Activated CD8-positive, alpha-beta T cell treated with anti-CD3 and anti-CD28 coated beads for 36 hours (primary cell): ENCODE measurements at places on chromosomes 4 and X.

DNA sequence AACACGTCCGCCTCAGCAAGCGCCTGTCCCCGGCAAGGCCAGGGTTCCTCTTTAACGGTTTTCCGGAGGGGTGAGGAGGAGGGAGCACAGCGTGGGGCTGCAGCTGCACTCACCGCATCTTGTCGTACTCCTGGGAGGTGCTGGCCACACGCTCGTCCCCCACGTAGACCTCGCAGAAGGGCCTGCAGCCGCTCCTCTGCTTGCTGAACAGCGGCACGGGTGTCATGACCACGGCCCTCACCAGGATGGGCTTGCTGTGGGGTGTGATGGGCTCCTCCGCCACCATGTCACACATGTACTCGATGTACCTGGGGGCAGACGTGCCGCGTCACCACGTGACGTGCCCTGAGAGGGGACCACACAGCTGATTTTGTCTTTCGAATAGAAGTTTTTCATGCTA lies 51.6 kb upstream of the CPLX1 start:
- H3K27me3 ChIP-seq: no peaks in the 10 kb centered on the region
- peak overlapping the region; percentile 43 for H3K27ac ChIP-seq
- H3K4me1 ChIP-seq: peaks cover 26% of the 10 kb centered on the region
- no peak for DNase-seq
- H3K4me3 ChIP-seq: no peak overlapping the region

DNA sequence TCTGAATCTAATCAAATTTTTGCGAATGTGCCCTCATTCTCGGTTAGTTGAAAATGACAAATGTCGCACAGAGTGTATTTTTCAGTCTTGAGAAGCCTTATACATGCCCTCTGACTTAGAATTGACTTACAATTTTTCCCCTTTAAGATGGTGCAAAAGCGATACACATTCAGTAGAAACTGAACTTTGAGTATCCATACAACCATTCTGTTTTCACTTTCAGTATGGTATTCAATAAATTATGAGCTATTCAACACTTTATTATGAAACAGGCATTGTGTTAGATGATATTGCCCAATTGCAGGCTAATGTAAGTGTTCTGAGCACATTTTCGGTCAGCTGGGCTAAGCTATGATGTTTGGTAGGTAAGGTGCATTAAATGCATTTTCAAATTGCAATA lies 43.4 kb downstream of the SLC9A7 start:
- no peak overlapping the region for H3K4me3 ChIP-seq
- H3K36me3 ChIP-seq: peaks cover 5% of the 10 kb centered on the region
- no peak overlapping the region for H3K27ac ChIP-seq
- DNase-seq: no peak
- H3K27me3 ChIP-seq: no peaks in the 10 kb centered on the region
- peaks cover 55% of the 10 kb centered on the region for H3K4me1 ChIP-seq

- no peaks in the 10 kb centered on the region for H3K36me3 ChIP-seq
- H3K4me1 ChIP-seq: no peaks in the 10 kb centered on the region
- H3K4me3 ChIP-seq: no peak overlapping the region
- peaks cover 4% of the 10 kb centered on the region for H3K27me3 ChIP-seq
Observed at GRCh38 chr4:10204401-10205058, 87.9 kb upstream of the WDR1 start.

DNA sequence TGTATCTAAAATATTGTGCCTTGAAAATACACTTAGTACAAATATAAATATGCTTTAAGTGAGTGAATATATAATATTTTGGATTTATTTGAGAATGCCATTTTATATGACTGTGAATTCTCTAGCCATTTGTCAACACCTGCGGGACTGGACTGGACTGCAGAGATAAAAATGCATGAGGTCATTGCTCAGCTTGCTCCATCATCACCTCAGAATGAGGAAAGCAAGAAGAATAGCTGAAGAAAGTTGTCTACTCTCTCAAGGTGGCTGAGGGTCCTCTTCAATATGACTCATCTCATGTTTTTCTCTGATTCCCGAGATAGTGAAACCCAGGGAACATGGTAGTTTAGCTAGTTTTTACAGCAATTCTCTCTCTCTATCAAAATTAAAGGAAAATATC lies 732.5 kb upstream of the AGA start:
- no peak overlapping the region for H3K4me3 ChIP-seq
- H3K4me1 ChIP-seq: no peaks in the 10 kb centered on the region
- H3K27me3 ChIP-seq: no peaks in the 10 kb centered on the region
- no peak for DNase-seq
- no peaks in the 10 kb centered on the region for H3K36me3 ChIP-seq

DNA sequence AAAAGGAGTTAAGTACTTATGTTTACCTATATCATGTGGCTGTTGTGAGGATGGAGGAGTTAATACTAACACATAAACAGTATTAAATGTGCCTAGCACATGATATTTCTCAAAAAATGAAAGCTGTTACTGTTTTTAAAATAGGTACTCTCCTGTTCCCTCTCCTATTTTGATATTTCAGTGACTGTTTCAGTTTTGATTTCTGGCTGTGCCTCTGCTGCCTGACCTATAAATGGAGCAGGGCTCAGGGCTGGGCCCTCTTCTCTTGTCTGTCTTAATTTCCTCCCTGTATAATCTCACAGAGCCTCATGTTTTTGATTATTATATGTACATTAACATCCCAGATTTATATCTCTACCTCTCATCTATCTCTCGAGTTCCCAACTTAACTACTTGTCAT lies 93.3 kb downstream of the UGT8 start:
- DNase-seq: no peak
- H3K36me3 ChIP-seq: no peaks in the 10 kb centered on the region
- peaks cover 7% of the 10 kb centered on the region for H3K27me3 ChIP-seq
- no peak overlapping the region for H3K27ac ChIP-seq
- H3K4me3 ChIP-seq: no peak overlapping the region

DNA sequence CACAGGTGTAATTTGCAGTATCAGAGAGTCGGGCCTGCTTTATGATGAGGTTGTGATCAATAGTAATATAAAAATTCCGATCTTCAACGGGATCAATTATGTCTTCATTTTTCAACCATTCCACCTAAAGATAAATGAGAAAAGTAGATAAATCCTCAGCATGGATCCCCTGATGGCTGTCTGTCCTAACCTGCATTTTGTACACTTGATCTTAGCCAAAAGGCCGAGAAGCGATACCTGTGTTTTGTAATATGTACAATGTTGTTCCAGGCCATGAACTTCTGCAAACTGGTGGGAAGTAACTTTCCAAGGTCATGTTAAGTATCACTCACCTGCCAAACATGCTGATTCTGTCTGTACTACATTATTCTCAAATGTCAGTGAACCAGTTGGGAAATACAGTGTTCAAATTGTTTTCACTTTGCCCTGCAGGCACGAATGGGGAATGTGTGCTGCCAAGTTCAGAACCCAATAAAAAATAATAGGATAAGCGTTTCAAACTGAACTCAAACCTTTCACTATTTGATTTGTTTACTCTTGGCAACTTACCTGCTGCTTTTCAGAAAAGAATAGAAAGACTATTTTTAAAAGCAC lies 298.1 kb downstream of the UNC5C start:
- DNase-seq: no peak
- no peak overlapping the region for H3K27ac ChIP-seq
- H3K27me3 ChIP-seq: no peaks in the 10 kb centered on the region
- peaks cover 12% of the 10 kb centered on the region for H3K4me1 ChIP-seq
- H3K4me3 ChIP-seq: no peak overlapping the region
- H3K36me3 ChIP-seq: no peaks in the 10 kb centered on the region

DNA sequence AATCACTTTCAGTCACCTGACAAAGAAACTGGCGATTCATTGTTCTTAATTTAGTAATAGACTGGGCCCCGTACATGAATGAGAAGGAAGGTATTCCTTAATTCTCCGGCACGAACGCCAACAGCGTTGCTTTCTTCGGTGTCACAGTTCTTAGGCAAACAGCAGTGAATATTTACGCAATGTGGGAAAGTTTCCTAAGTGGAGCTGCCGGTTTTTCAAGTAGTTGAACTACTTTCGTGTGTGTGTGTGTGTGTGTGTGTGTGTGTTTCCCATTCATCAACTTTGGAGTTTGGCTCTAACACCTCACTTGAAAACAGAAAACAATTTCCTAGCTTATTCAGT lies 651 bp downstream of the NXT2 start:
- H3K27me3 ChIP-seq: peaks cover 4% of the 10 kb centered on the region
- no peak for DNase-seq
- H3K4me3 ChIP-seq: peak overlapping the region; percentile 93
- H3K27ac ChIP-seq: peak overlapping the region; percentile 99
- no peaks in the 10 kb centered on the region for H3K36me3 ChIP-seq

GRCh38 chr4:87220094-87220822 lies at the start of gene KLHL8:
TSS of gene KLHL8 (minus strand) at chr4:87220618. CDS start at chr4:87195539, 25,079 bp downstream.
- peak; percentile 87 for DNase-seq
- H3K4me3 ChIP-seq: peak within 1 kb of the TSS; percentile 91
- no peaks in the 10 kb centered on the region for H3K27me3 ChIP-seq
- peaks cover 17% of the 10 kb centered on the region for H3K4me1 ChIP-seq
- H3K36me3 ChIP-seq: peaks cover 3% of the 10 kb centered on the region

DNA sequence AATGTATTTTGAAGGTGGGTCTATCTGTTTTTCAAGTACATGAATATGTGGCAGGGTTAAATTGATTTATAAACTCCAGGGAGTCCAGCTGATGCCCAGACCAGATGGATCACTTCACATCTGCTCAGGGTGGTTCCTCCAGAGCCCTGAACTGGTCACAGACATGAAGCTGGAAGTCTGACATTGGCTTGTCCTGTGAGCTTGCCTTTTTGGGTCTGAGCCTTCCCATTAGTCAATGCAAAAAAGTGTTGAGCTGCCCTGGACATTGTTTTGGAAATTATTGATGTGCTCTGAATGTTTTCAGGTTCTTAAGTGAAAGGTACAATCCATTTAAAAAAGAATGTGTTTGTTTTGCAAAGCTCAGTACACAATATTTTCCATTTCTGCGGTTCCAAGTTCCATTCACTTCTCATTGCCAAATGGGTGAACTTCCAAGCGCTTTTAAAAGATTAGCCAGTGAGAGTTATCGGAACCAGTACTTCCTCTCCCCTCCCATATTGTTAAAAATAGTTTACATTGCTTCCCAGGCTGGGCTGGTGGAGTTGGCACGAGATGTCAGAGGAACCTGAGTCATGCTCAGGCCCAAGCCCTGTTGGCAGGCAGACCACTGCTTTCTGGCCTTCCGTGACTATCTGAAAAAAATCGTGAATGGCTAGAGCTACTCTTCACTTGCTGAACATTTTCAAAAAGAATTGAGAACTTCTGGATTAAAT lies 52.1 kb downstream of the PDGFRA start:
- no peak for DNase-seq
- no peak overlapping the region for H3K4me3 ChIP-seq
- H3K27ac ChIP-seq: no peak overlapping the region

GRCh38 chrX:12145402-12145801 lies 7.1 kb downstream of the FRMPD4 start:
- no peaks in the 10 kb centered on the region for H3K36me3 ChIP-seq
- H3K4me1 ChIP-seq: no peaks in the 10 kb centered on the region
- H3K27ac ChIP-seq: no peak overlapping the region
- H3K27me3 ChIP-seq: no peaks in the 10 kb centered on the region

- no peaks in the 10 kb centered on the region for H3K4me1 ChIP-seq
- no peaks in the 10 kb centered on the region for H3K27me3 ChIP-seq
- no peak overlapping the region for H3K4me3 ChIP-seq
- H3K36me3 ChIP-seq: peaks cover 3% of the 10 kb centered on the region
- DNase-seq: no peak
Observed at GRCh38 chr4:953574-953915, 19.8 kb downstream of the DGKQ start.

DNA sequence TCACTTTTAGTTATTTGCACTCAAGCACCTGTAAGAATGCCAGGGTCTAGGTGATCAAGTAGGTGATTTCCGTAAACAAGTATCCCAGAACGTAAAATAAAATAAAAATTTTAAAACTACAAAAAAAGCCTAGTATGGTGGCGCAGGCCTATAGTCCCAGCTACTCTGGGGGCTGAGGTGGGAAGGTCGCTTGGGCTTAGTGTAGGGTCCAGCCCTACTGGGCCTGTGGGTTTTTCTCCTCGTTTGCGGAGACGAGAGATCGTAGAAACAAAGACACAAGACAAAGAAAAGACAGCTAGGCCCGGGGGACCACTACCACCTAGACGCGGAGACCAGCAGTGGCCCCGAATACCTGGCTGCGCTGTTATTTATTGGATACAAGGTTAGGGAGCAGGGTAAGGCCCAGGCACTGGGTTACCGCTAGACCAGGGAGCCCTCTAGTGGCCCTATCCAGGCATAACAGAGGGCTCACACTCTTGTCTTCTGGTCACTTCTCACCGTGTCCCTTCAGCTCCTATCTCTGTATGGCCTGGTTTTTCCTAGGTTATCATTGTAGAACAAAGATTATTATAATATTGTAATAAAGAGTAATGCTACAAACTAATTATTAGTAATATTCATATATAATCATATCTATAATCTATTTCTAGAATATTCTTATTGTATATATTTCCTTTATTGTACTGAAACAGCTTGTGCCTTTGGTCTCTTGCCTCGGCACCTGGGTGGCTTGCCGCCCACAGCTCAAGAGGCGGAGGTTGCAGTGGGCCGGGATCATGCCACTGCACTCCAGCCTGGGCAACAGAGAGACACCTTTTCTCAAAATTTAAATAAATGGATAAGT lies 38.4 kb downstream of the SAGE1 start:
- H3K27ac ChIP-seq: no peak overlapping the region
- DNase-seq: peak; percentile 61
- no peaks in the 10 kb centered on the region for H3K4me1 ChIP-seq
- H3K27me3 ChIP-seq: no peaks in the 10 kb centered on the region

- no peaks in the 10 kb centered on the region for H3K36me3 ChIP-seq
- H3K4me1 ChIP-seq: no peaks in the 10 kb centered on the region
- no peak for DNase-seq
Observed at GRCh38 chrX:94389044-94389443, 715.0 kb downstream of the FAM133A start.

GRCh38 chrX:39952989-39953388 lies 144.8 kb downstream of the BCOR start:
- H3K4me3 ChIP-seq: no peak overlapping the region
- no peaks in the 10 kb centered on the region for H3K27me3 ChIP-seq
- H3K4me1 ChIP-seq: peaks cover 10% of the 10 kb centered on the region
- H3K27ac ChIP-seq: no peak overlapping the region

DNA sequence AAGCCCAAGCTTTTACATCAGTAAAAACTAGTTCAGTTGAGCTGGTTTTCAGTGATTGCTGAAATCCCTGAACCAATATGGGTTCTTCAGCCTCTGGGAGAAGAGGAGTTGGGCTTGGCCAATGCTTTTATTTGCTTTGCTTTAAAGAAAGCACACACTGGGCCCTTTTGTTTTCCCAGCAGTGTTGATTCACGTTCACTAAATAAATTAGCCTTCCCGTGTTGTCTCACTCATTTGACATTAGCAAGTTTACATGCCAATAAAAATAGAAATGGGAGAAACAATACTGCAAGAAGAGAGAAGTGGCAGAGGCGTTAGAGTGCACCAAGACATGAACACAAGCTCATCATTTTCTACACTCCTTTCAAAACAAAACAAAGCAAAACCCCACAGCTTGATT lies 136.2 kb downstream of the SHROOM3 start:
- H3K36me3 ChIP-seq: no peaks in the 10 kb centered on the region
- peaks cover 35% of the 10 kb centered on the region for H3K27me3 ChIP-seq
- no peak overlapping the region for H3K4me3 ChIP-seq
- no peak for DNase-seq
- H3K4me1 ChIP-seq: no peaks in the 10 kb centered on the region

GRCh38 chr4:65482410-65482809 lies 187.9 kb downstream of the EPHA5 start:
- no peak overlapping the region for H3K4me3 ChIP-seq
- no peaks in the 10 kb centered on the region for H3K36me3 ChIP-seq
- H3K27ac ChIP-seq: no peak overlapping the region
